ENCODE measurements at places on chromosomes 6 and 20.

DNA sequence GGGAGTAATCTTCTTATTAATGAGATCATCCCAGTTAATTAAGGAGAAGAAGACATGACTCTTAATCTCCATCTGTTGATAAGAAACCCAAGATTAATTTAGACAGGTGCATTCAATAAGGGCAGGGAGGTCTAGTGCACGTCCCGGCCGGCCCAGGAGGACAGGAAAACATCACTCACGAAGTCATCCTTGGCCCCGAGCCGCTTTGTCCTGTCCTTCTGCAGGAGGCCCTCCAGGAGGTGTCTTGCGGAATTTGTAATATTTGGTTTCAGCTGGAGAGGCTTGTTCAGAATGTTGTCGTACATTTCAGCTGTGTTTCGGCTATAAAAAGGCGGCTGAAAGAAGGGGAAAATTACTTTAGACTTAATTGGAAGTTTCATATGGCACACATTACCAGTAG, 118.4 kb upstream of the SLC2A12 start:
- no peak for DNase-seq

- DNase-seq = no peak
These were observed 38.9 kb downstream of the ARHGAP40 start for GRCh38 chr20:38640521-38640920.

DNA sequence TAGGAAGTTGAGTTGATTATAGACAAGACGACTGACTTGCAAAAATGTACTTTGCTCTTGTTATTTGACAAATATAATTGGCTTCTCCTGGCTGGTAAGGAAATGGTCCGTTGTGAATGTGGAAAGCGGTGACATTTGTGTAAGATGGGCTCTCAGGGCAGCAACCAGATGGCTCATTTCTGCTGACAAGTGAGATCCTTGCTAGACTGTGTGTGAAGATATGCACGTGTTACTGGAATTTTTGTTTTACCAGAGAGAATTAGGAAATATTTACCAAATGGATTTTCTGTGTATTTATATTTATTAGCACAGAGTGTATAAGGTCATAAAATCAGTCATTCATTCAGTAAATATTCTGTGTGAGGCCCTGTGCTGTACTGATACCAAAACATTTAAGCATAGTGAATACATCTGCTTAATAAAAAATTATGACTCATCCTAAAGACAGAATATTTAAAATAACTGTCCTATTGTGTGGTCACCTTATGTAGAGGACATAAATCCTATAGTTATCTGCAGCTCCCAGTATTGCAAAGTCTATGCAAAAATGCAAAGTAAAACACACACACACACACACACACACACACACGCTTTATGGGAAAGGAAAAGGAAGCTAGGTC, 109.9 kb upstream of the ASF1A start:
- DNase-seq = no peak

GRCh38 chr20:14470977-14471661, 133.7 kb upstream of the FLRT3 start:
- DNase-seq = no peak

GRCh38 chr6:86087954-86088353, 445.3 kb upstream of the SYNCRIP start:
- DNase-seq = no peak

DNA sequence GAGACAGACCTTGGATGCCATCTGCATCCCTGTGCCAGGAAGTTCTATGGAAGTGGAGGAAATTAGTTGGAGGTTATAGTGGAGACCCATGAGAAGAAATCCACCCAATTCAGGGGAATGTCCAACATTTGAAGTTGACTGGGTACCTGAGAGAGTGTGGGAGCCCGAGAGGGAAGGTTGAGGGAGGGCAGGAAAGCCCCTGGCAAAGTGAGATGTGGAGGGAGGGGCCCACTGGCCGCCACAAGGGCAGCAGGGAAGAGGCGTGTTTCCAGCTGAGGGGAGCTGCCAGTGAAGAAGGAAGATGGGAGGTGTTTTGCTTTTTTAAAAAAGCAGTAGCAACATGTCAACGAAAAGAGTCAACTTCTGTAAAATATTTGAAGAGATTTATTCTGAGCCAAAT, 16.3 kb upstream of the SERPINB9 start:
- no peak for DNase-seq

GRCh38 chr6:47737406-47737805, 39.0 kb downstream of the ADGRF4 start:
- DNase-seq = no peak

DNA sequence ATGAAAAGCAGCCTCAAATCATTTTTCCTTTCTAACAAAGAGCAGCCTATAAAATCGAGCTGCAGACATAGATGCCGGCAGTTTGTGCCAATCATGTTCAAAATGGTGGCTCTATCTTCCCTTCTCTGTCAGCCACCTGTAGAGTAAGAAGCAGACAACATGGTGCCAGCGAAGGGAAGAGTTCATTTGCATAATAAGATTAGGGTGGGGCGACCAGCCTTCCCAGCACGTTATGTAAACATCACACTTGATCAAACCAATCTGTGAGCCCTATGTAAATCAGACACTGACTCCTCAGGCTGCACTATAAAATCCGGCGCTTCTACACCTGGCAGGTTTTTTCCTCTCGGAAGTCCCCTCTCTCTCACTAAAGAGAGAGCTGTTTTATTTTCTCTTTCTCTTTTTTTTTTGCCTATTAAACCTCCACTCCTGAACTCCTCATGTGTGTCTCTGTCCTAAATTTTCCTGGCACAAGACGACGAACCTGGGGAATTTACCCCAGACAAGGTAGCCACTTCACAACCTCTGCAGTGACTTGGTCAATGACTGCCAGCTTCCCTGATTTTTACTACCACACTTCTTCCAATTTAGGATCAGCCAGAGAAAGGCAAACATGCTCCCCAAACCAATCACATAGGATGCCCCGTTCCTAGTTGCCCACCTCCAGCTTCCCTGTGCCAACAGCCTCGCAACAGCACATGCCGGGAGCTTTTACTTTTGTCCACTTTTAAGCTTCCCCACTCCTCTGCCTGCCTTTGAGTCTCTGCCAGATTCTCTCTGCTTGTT, 12.9 kb downstream of the TPMT start:
- no peak for DNase-seq

DNA sequence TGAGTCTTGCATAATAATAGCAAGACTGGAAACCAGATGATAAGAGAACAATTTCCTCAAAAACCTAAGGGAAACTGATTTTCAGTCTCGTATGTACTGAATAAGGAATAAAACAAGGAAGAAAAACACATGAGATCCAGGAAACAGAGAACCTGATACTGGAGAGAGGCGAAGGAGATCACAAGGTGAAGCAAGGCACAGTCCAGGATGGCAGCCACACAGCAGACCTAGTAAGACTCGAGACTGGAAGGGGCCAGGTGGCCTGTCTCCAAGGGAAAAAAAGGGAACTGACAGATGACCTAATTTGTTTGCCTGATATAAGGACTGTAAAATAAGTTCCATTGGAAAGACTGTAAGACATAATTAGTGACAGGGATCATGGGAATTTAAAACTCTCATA, 71.1 kb downstream of the TASP1 start:
- no peak for DNase-seq

DNA sequence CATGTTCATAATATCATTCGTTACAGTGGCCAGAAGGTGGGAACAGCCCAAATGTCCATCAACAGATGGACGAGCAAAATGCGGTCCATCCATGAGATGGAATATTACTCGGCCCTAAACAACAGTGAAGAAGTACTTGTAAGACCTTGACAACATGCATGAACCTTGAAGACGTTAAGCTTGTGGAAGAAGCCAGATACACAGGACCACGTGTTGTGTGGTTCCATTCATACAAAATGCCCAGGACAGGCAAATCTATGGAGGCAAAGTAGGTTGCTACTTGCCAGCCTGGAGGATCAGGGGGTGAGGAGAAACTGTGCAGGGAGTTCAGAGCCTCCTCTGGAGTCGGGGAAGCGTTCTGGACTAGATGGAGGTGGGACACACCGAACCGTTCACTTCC, 207.1 kb downstream of the ERMARD start:
- no peak for DNase-seq

DNA sequence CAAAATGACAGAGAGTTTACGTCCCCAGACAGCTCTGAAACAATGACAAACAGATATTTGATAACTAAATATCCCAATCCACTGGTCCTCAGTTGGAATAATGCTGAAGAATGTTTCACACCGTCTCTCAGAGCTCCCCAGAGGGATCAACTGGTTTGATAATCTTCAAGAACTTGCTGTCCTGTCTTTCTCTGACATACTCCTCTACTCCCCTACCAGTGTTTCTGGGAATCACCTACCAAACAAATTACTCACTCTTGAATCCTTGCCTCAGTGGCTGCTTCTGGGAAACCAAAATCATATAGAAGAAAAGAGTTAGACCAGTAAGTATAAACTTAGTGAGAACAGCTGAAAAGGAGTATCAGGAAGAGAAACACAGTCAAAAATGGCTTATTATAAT, 469.7 kb upstream of the JAG1 start:
- DNase-seq = no peak

DNA sequence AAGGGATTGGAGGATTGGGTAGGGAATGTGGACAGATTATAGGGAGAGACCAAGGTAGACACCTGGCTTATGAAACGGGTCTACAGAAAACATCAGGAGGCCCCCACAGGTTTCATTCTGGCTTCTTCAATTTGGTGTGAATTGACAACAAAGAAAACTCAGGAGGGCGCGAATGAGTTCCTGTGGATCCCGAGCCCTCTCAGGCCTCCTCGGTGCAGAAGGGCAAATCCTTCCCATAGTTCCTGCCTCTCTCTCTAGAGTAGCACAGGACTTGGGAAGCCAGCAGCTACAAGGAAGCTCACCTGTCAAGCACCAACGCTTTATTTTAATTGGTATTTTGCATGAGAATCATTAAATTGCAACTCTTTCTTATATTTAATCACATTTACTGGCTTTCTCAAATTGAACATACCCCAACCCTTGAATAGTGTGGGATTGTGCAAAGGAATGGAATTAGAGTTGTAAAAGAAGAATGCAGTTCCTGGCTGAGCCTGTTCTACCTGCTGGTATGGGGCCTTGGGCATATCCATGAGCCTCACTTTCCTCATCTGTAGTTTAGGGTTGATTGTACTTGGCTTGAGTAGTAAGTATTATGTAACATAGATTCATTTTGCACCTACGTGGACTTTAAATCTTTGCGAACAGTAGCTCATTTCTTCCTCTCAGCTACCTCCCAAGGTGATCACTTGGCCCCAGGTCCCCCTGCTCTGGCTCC, 56.4 kb upstream of the PHACTR2 start:
- DNase-seq = no peak

DNA sequence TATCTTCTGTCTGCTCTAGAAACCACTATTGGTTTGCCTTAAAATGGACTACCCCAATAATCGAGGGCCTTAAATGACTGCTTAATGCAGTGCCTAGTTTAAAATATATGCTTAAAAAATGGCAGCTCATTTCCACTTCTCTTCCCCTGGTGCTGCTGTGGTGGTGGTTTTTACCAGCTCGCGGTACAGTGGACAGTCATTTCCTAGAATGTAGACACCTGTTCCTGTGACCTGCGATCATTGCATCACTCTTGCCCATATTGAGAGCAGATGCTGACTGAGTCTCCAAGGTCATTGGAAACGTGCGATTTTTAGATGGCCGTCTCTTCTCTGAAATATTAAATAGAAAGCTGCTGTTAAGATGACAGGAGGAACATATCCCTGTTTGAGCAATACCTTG, 164.1 kb downstream of the UTRN start:
- no peak for DNase-seq

GRCh38 chr6:141925001-141925400, 207.7 kb upstream of the GJE1 start:
- DNase-seq = no peak

GRCh38 chr6:126063512-126064146, 77.3 kb downstream of the TRMT11 start:
- no peak for DNase-seq

- DNase-seq = peak; percentile 16
These were observed 35.5 kb upstream of the NCOA3 start for GRCh38 chr20:47466213-47466612.

- no peak for DNase-seq
These were observed 18.8 kb upstream of the MRGBP start for GRCh38 chr20:62777528-62777830.

- DNase-seq = no peak
These were observed 42.4 kb downstream of the ILRUN start for GRCh38 chr6:34654061-34654710.

- DNase-seq = no peak
These were observed 57.0 kb downstream of the PRR18 start for GRCh38 chr6:166251211-166251610.

DNA sequence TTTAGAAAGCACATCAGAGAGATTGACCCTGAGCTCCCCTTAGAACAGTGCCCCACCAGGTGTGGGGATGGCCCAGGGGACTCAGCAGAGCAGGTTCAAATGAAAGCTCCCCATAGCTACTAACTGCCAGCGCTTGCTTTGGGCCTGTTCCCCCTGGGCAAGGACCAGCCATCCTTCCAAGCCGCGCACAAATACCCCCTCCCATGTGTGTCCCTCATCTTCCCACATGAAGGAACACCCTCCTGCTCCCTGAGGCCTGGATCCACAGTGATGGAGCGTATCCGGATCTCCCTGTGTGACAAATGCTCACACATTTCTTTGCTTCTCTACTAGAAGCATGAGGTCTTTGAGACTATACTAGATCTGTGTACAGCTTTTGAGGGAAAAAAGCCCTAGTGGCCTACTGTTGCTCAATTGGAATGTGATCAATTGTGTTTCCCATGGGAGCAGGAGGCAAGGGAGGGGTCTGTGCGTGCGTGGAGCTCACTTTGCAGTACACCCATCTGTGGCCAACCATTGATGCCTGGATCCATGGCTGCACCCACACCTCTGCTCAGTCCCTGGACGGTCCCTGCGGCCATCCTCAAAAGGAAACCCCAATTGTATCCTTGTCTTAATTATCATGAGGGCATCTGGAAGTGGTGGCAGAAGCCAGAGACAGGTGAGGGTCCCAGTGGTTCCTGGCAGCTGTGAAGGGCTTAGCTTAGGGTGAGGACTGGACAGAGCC, 1.4 kb upstream of the RAET1G start:
- DNase-seq = no peak

DNA sequence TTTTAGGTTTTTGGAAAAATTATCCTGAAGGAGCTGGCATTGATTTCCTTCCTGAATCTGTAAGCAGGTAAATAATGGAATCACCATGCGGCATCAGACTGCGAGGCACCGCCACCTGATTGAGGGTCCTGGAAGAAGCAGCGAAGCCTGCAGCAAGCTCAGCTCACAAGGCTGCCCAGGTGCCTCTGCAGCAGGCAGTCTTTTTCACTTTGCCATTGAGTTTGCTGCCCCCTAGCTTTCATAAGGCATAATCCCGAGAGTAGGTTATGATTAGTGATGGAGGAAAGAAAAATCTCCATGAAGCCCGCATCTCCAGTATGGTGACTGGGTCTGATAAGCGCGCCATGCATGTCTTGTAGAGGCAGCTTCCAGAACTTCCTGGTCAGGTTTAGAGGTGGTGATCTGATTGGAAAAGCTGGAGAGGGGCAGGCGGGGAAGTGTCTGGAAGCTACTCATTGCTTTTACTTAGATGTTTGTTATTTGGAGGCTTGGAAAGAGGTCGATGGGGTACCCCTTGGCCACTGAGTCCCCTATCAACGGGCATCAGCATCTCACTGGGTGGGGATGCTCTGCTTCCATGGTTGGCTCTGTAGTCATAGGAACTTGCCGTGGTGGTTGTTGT, 26.7 kb downstream of the IYD start:
- DNase-seq = no peak
